ENCODE measurements at places on chromosomes 1 and 21.

- DNase-seq, result no peak
These were observed 21.9 kb upstream of the ID3 start for GRCh38 chr1:23581219-23581618.

GRCh38 chr1:232709386-232709785 is 79.5 kb upstream of the SIPA1L2 start:
- no peak for DNase-seq

DNA sequence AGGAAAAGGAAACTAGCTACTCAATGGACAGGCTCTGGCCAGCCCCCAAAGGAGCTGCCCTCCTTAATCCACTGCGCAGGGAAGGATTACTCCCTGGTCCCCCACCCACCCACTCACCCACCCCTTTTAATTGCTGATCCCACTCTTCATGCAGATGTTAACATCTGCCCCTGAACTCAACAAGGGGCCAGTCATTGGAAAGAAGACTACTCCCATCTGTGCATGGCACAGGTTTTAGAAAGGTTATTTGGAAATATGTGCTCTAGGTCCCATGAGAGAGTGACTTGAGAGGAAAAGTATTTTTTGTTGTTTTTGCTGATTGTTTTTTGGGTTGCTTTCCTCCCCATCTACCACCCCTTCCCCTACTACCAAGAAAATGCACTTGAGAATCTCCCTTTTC is 94.4 kb upstream of the FGGY start:
- no peak for DNase-seq

- DNase-seq, result no peak
These were observed 28.2 kb downstream of the RNF220 start for GRCh38 chr1:44433209-44433608.

DNA sequence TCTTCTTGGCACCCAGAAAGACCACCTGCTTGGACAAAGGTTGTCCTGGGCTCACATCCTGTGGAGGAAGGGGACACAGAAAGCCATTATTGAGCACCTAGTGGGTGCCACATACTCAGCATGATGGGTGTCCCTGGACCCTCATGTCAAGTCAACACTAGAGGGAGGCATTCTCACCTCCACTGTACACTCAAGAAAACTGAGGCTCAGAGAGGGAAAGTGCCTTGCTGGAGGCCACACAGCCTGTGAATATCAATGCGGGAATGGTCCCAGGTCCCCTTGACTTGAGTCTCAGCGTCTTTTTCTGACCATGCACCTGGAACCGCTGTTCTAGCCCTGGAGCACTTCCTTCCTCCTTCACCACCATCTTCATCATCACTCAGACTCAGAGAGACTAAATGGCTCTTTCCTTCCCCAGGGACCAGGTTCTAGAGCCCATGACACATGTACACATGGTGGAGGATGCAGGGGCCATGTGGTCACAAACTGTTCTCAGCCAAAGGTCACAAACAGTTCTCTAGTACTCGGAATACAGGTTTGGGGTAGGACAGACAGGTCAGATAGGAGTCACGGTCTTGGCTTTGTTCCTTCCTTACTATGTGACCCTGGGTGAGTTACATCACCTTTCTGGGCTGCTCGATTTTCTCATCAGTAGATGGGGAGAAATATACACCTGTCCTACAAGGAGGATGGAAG is 89.2 kb upstream of the WNT4 start:
- DNase-seq, result no peak

DNA sequence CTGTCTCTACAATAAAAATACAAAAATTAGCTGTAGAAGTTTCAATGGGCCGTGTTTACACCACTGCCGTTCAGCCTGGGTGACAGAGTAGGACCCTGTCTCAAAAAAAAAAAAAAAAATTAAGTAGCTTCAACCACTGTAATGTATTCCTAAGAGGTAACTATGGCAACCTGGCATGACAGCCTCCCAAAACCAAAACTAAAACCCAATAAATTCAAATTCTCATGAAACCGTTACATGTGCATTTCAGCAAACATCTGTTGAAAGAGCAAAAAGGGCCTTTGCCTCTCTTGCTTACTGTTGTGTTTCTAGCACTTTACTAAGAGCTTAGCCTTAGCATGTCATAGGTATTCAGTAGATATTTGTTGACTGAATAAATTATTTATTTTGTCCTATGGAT is 33.5 kb downstream of the ODR4 start:
- no peak for DNase-seq

DNA sequence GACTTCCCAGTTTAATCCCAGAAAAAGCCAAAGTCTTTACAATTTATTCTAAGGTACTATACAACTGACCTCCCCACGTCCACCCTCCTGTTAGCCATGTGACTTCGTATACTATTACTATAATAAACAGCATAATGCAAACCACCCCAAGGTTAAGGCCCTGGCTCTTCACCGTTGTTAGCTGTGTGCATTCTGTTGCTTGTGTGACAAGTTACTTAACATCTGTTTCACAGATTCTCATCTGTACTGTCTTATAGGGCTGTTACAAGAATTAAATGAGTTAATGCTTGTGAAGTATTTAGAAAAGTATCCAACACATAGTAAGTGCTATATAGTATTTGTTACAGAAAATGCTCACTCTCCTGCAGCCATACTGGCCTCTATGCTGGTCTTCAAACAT is 15.7 kb downstream of the WARS2 start:
- DNase-seq, result no peak

- no peak for DNase-seq
These were observed 171.1 kb upstream of the LHX8 start for GRCh38 chr1:74963120-74963519.

GRCh38 chr1:109255678-109256077 is 6.3 kb downstream of the CELSR2 start:
- no peak for DNase-seq

DNA sequence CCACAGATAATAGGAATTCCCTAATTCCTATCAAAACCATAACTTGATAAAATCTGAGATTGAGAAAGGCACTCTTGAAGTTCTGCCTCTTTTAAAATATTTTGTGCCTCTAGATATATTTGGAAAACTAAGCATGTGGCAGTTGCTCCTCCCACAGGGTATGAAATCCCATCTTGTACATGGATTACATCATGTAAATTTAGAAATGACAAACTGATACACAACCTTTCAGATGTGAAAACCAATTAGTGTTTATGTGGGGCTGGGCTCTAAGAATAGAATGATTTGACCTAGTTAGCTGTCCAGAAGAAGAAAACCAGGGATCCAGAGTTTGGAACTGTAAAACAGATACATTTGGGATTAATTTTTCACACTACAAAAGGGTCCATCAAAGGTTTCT is 15.7 kb downstream of the LRRC53 start:
- no peak for DNase-seq

DNA sequence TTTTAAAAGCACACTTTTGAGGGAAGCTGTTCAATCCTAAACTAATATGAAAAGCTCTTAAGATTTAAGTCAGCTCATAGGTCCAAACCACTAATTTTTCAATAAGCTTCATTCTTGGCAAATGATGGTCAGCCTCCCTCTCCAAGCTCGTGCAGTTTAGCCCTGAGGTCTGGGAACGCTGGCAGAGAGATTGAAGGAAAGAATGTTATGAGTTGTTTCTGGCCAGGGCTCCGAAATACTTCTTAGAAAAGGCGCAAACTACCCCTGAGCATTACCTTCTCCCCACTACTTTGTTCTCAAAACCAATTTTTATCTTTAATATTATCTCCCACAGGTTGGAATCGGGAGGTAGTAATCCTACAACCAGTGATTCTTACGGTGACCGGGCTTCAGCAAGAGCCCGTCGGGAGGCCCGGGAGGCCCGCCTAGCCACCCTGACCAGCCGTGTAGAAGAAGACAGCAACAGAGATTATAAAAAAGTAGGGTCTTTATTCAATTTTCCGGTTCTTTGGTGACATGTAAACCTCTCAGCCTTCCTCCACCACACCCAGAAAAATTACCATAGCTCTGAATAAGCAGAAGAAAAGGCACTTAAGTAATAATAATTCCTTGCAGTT is 147.7 kb downstream of the SYT2 start:
- no peak for DNase-seq

DNA sequence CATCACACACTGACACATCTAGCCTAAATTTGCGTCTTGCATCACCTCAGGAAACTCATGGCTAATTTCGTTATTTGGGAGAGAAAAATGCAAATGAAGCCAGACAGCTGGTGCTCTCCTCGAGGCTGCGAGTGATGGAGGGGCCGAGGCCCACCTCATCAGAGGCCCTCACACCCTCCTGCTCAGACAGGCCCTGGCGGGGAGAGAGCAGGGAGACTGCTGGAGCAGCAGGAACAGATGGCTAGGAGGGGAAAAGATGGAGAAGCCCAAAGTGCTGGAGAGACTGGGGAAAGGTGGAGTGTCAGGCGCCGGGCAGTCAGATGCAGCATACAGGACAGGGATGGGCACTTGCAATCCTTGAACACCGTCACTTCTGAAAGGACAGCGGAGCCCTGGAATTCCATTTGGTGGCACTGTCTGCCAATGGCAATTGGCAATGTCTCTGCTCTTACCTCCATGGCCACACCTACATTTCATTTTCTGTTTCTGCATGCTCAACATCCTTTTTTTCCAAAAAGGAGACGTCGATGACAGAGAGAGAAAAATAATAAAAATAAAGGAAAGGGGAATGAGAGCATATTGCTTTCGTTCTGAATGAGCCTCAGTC is 286.2 kb downstream of the SPATA17 start:
- no peak for DNase-seq

GRCh38 chr1:42931108-42931539 is 27.5 kb downstream of the SLC2A1 start:
- DNase-seq, result no peak

GRCh38 chr1:151958959-151959358 is 34.7 kb downstream of the S100A10 start:
- DNase-seq, result no peak

DNA sequence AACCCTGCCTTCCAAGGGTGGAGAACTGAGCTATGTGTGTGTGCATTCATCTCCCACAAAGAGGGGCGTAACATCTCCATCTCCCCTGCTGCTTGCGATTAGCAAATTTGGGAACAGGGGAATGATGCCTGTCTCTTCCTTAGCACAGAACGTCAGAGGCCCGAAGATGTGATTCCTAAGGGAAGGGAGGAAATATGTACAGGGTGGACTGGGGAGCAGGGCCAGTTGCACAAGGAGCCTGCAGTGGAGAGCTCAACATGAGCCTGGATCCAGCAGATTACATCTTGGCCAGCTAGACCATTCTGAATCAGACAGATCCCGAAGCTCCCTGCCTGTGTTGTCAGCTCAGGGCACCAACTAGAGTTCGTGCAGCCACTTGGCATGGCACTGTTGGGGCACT is 118.1 kb downstream of the NGF start:
- DNase-seq, result no peak

DNA sequence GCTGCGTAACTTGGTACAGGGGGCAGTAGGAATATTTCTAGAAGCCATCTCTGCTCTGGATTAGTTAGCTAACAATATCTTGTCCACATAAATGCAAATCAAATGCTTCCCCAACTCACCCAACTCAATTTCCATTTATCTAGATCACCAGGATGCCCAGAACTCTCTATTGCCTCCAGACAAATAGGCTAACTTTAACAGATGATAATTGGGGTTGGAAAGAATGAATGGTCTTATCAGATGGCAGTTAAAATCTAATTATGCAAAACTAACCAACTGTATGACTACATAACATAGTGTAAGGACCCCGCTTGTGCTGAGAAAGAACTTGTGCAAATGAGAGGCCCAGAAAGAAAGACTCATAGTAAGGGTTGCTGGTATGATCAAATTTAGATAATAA is 1024.8 kb downstream of the PLA2G4A start:
- DNase-seq, result no peak

GRCh38 chr1:228515200-228515834 is 28.1 kb downstream of the RNF187 start:
- DNase-seq, result no peak

- DNase-seq, result no peak
These were observed 1536.7 kb upstream of the B3GALT2 start for GRCh38 chr1:194723067-194723466.

DNA sequence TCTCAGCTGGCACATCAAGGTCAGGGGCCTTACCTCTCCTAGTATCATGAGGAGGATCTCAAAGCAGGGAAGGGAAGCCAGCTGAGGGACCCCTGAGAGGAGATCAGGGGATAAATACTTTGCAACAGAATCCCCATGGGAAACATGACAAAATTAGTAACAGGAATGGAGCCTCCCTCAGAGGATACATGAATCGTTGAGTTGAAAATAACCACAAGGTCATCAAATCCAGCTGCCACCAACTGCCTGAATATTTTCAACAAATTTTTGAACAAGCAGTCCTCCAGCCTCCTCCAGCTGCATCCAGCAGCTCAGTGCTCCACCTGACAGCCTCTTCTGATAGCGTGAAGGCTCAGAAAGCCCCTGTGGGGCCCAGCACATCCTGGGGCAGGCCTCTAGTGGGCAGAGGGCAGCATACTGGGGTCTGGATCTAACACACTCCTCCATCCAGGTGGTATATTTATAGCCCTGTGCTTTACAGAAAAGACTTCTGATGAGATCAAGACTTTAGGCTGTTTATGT is 404.3 kb downstream of the NTNG1 start:
- no peak for DNase-seq

Measured in body of pancreas (tissue), 4 donors.